ENCODE measurements at places on chromosomes 5 and 9.

DNA sequence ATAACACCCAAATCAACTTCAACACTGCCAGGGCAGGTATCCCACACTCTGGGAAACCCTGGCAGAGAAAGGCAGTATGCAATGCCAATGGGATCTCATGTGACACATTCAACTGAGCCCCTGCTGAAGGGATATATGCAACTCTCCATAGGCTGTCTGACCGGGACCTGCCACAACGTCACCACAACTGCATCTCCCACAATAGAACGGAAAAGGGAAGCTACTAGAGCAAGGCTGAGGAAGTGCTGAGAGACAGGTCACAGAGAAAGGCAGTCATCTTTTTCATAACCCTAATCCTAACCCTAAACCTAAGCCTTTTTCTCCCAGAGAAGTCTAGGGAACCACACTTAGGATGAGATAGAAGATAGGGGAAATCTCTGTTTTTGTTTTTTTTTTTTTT is 345.9 kb upstream of the CD180 start:
- DNase-seq, result no peak

DNA sequence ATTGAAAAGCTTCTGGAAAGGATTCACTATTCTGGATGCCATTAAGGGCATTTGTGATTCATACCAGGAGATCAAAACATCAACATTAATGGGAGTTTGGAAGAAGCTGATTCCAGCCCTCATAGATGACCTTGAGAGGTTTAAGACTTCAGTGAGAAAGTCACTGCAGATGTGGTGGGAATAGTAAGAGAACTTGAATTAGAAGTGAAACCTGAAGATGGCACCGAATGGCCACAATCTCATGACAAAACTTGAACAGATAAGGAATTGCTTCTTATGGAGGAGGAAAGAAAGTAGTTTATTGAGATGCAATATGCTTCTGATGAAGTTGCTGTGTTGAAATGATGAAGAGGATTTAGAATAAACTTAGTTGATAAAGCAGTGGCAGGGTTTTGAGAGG is 254.6 kb upstream of the SLC24A2 start:
- no peak for DNase-seq

- DNase-seq, result no peak
These were observed 17.4 kb upstream of the RARS1 start for GRCh38 chr5:168468836-168469235.

- DNase-seq, result no peak
These were observed 5.9 kb downstream of the SLC35A4 start for GRCh38 chr5:140570488-140570887.

- DNase-seq, result no peak
These were observed 42.9 kb upstream of the ERBIN start for GRCh38 chr5:65883461-65883860.

GRCh38 chr9:133889584-133890301 is 102.4 kb downstream of the VAV2 start:
- no peak for DNase-seq

- no peak for DNase-seq
These were observed 1134.3 kb upstream of the C9orf72 start for GRCh38 chr9:28707616-28708015.

DNA sequence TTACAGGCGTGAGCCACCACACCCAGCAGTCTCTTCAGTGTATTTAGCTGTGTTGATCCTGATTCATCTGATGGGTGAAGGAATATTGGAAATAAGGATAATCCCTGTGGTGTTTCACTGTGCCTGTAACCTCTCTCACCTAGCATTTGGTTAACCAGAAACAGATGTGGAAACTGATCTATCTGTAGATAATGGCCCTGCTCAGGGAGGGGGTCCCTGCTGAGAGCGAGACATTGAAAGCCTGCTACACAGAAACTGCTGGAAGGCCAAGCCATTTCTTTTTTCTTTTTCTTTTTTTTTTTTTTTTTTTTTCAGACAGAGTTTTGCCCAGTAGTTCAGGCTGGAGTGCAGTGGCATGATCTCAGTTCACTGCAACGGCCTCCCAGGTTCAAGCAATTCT is 28.4 kb downstream of the QRFP start:
- DNase-seq, result no peak

Data from activated naive CD8-positive, alpha-beta T cell treated with anti-CD3 and anti-CD28 coated beads, Interleukin-2, amount 50 U/mL, for 24 hours (primary cell).